Fibroblast of pulmonary artery (primary cell): ENCODE measurements at places on chromosomes 6 and 20.
A peak's percentile ranks its signal among the peaks of the same experiment; 100 is the strongest.

GRCh38 chr20:2298701-2299100 is 2.9 kb downstream of the TGM3 start:
- DNase-seq: no peak

- DNase-seq: no peak
These were observed 19.3 kb upstream of the SCML4 start for GRCh38 chr6:107843400-107843799.

- DNase-seq: peak; percentile 87
These were observed 113.3 kb downstream of the TASP1 start for GRCh38 chr20:13525225-13525940.

DNA sequence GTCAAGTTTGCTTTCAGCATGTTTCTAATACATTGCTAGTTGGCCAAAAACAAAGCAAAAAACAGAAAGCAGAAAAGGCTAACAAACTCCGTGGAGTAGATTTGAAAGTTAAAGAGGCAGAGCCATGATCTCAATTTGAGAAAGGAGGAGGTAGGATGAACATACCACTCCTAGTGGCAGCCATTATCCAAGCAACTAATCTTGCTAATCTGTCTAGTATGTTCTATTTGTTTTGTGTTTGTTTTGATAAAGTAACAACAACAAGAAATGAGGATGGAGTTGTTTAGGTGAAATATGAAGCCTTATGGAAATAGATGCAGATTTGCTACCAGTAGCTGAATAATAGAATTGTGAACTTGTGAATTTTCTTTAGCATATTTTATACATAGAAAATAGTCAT is 295.5 kb upstream of the PRDM1 start:
- DNase-seq: no peak

DNA sequence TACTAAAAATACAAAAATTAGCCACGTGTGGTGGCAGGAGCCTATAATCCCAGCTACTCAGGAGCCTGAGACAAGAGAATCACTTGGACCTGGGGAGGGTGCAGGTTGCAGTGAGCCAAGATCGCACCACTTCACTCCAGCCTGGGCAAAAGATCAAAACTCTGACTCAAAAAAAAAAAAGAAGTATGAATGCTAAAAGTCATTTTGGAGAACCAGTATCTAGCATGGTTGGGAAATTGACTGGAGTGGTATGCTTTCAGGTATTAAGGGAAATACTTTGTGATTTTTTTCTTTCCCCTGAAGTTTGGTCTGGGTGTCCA is 30.1 kb downstream of the PCMT1 start:
- DNase-seq: no peak

DNA sequence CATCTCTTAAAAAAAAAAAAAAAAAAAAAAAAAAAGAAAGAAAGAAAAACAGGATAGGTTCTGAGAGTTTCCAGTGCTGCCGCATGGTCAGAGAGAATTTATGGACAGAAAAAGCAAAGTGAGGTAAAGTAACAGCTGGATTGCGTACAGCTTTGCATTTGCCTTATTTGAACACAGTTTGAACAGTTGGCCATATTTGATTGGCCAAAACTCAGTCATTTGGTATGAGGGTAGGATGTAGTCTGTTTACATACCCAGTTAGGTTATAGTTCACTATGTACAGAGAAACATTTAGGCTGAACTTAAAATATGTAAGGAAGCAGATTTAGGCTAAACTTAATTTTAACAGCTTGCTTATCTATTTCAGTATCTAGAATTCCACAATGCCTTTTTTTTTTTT is 17.5 kb upstream of the L3MBTL1 start:
- DNase-seq: no peak

- DNase-seq: no peak
These were observed 41.2 kb downstream of the TMEM200A start for GRCh38 chr6:130407032-130407431.

GRCh38 chr6:28807682-28808280 is 116.0 kb downstream of the TRIM27 start:
- DNase-seq: peak; percentile 50

DNA sequence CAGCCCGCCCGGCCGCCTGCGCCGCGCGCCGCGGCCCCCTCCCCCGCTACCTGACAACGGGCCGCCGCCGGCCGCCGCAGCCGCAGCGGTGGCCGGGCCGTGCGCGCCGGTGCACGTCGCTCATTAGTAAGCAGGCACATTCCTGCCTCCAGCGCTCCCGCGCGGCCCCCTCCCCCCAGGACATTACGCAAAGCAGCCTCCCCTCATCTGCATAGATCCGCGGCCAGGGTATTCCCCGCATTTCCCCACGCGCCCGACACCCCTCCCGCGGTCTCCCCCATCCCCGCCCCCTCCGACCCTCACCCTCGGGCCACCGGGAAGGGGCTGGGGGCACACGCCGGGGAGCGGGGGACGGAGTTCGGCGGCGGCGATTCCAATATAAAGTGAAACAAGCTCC is at the start of gene HIVEP2:
Gene HIVEP2, minus strand, starts transcription at position 128 of the 397 bp plus-strand sequence. CDS start 170,438 bp downstream, outside the sequence.
- DNase-seq: peak; percentile 91

- no peak for DNase-seq
These were observed 1.0 kb downstream of the SCML4 start for GRCh38 chr6:107823047-107823557.

- DNase-seq: no peak
These were observed 19.5 kb downstream of the KCNQ2 start for GRCh38 chr20:63452821-63453523.

DNA sequence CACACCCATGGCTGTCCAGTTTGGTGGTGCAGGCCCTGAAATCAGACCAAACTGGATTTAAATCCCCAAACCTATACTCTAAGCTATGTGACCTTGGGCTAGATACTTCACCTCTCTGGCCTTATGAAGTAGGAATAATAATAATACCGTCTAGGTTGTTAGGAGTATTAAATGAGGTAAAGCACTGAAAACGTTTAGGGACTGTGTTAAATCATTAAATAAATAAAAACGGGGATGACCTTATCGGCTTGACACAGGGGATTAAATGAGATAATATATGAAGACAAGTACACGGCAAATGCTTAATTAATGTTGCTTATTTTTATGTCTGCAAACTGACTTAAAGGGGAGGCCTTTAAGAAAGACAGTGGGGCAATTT is 672 bp upstream of the STK4 start:
- no peak for DNase-seq

GRCh38 chr20:46994341-46994740 is 99.7 kb downstream of the EYA2 start:
- no peak for DNase-seq

DNA sequence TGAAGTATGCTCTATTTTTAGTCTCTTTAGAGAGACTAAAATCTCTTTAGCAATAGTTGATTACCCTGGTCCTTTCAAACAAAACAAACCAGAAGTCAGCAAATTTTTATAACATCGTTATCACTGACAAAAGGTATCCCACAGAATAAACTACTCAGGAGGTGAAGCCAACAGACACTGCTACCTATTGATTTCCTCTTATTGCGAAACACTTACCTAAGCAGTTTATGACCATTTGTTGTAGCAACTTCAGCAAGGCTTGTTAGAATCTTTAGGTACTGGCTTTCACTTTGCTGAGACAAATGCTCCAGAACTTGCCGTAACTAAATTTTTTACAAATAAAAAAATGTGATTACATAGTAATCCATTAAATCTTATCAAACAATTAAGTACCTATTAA is 64.4 kb downstream of the HACE1 start:
- DNase-seq: no peak

DNA sequence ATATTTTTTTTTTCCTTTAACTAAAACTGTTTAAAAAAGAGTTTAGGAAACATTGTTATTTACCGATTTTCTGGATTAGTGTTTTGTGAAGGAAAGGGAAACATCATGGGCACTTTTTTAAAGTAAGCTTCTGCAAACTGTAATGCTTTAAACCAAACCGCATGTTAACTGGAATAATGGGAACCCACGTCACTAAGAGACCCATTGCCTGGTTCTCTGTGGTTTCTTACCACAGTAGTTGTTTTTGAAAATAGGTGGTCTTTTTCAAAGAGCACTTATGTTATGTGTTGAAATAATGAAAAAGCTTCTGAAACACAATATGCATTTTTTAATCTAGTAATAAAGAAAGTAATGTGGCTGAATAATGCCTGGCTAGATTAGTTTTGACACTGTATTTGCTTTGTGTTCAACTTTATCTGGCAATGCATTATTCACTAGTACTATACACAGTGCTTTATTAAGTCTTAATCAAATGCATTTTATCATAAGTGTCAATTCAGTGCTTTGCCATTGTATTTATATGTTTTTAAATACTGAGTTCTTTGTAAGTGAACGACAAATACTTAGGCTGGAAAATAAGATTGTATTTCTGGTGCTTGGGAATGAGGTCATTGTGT is 754.1 kb upstream of the FLRT3 start:
- DNase-seq: no peak

DNA sequence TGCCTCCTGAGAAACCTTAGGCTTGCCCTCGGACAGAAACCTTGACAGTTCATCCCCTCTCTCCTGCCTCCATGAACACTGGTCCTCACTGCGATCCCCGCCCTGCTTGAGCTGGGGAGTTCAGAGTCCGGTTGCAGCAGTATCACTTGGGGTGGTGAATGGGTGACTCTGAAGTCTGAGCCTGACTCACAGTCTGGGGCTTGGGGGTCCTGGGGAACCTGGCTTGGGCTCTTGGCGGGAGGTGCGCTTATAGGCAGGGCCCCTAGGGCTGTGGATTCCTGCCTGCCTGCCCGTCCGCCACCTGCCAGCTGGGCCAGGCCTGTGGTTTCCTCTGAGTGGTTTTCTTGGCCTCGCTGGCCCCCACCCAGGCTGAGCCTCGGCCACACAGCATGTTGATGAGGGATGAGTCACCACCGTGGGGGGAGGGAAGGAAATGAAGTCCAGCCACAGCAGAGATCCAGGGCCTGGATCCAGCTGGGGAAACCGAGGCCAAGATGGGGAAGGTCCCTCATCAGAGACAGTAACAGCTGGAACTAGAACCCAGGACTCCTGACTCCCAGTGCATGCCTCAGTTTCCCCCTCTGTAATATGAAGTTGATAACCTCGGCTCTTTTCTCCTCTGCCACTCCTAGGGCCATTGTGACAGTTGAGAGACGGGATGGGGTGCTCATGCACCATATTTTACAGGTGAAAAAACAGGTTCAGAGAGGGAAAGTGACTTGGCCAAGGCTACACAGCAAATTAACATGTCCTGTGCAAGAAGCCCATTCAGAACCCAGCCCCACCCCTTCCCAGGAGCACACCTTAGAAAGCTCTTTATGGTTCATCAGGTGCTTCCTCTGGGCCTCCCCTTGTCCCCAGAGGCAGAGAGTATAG is 9.2 kb downstream of the FOXS1 start:
- peak; percentile 90 for DNase-seq

- no peak for DNase-seq
These were observed 39.8 kb upstream of the RAB23 start for GRCh38 chr6:57261926-57262325.

- DNase-seq: no peak
These were observed 173.6 kb downstream of the CDKAL1 start for GRCh38 chr6:20707870-20708269.

DNA sequence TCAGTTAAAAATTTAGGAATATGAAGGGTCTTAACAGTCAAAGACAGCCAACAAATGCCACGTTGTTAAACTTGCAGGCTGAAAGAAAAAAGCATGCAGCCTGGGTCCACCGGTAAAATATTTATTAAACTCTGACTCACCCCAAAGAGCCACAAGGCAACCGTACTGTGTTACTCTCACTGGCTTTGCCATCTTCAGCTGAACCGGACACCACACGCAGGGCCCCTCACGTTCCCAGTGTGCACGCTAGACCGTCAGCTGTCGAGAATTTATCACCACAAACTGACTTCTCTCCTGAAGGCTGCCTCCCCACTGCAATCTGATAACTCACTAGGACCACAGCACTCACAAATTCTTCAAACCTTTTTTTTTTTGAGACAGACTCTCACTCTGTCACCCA is 30.7 kb downstream of the HUS1B start:
- no peak for DNase-seq

- DNase-seq: no peak
These were observed 48.9 kb downstream of the EBF4 start for GRCh38 chr20:2741463-2741862.

DNA sequence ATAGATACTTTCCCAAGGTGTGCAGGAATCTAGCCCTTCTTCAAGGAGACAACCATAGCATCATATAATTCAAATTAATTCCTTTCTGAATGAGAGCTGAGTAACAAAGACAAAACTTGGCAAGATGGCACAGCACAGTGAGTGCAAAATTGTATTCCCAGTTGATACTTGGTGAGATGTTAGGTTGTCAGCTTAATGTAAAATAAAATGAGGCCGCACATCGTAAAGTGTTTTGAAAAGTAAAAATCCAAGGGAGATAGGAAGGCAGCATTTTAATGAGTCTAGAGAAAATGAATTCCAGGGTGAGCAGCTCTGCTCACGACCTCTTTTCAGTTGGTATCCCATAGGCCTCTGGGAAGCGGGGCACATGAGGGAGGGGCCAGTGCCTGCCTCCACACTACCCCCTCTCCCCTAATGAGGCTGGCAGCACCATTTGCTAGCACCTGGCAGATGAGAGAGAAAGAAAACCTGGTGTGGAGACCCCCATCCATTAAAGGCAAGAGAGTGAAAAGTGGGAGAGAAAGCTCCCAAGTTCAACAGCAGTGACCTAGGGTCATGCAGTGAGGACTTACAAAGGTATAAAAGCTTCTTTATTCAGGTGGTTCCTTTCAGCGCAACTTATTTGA is 158.4 kb downstream of the BTBD9 start:
- DNase-seq: no peak

- peak; percentile 84 for DNase-seq
These were observed 1.4 kb downstream of the RREB1 start for GRCh38 chr6:7108964-7109836.

DNA sequence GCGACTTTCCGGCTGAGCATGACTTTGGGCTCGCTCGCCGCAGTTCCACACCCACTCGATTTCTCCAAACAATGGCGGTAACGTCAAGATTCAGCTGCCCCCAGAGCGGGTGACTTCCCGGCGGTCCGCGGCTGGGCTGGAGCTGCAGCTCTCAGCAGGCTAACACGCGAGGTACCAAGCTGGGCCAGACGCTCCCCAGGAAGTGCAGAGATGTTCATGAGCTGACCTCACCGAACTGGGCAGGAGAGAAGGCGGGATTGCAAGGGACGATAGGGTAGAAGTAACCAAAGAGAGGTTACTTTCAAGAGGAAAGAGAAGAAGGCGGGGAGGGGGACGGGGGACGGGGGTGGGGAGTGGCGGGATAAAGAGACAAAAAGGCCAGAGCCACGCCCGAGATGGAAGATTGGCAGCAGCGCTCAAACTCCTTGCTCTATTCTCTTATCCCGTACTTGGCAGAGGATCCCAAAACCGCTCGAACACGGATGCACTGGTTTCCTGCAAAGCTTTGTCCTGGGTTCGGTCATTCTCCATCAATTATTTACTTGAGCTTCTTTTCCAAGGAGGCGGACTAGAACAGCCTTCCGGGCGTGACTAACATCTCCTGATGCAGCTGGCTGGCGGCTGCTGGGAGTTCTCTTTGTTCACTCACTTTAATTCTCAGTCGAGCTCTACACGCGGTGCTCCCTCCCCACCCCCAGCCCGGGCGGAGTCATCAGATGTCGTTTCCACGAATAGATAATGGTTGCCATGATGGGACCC is at the start of gene MTCL3:
Gene MTCL3, minus strand, starts transcription at position 626 of the 759 bp plus-strand sequence.
- DNase-seq: peak; percentile 58
